ENCODE measurements at places on chromosomes 4 and X.
A peak's percentile ranks its signal among the peaks of the same experiment; 100 is the strongest.

DNA sequence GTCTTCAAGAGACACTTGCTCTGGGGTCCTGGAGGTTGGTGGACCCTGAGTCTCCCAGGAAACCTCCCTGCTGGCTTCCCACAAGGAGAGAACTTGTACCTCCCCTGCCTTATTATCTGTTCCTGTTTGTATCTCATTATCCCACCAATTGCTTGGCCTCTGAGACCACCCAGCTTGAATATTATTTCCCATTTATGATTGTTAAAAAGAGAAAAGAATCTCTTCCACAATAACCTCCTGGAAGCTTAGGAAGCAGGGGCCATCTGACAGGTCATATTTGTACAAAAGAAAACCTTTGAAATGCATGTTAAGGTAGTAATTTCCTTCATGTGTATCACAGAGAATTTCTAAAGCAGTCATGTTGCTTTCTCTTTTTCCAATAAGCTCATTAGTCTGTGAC lies 239.5 kb downstream of the FBXW7 start:
- no peak for DNase-seq

DNA sequence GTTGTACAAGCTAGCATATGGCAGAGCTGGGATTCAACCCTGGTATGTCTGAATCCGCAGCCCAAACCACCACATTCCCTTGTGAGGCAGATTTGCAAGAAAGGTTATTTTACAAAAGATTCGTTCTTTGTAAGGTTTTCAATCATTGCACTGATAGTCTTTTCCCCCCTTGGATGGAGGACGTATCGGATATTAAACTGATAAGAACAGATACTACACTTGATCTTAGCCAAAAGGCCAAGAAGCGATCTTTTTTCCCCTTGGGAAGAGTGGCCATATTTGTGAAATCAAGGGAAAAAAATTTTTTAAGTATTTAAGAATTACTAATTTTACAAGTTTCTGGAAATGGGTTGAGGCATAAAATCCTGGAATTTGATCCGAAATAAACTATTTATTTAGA lies 34.4 kb upstream of the MSMO1 start:
- DNase-seq, result no peak

DNA sequence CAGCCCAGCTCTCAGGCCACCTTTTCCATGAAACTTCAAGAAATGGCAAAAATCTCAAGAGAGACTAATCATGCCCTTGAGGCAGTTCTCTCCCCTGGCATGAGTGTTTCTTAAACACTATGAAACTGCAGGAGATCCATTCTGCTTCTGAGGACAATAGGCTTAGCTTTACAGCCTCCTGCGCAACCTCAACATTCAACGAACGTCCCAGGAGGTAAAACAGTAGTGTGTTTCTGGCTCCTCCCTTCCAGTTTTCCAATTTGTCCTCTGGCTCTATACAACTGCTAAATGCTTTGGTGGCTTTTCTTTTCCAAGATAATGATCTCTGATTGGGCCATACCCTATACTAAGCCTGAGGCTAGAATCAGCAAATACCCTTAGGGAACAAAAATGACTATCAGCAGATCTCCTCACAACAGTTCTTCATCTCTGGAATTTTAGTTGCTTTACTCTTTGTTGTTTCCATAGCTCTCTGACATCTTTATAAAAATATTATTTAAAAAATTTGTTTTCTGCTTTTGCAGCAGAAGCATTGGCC lies 87.0 kb upstream of the FAT1 start:
- DNase-seq, result no peak

- no peak for DNase-seq
These were observed 71.0 kb downstream of the AFF1 start for GRCh38 chr4:87005690-87006425.

DNA sequence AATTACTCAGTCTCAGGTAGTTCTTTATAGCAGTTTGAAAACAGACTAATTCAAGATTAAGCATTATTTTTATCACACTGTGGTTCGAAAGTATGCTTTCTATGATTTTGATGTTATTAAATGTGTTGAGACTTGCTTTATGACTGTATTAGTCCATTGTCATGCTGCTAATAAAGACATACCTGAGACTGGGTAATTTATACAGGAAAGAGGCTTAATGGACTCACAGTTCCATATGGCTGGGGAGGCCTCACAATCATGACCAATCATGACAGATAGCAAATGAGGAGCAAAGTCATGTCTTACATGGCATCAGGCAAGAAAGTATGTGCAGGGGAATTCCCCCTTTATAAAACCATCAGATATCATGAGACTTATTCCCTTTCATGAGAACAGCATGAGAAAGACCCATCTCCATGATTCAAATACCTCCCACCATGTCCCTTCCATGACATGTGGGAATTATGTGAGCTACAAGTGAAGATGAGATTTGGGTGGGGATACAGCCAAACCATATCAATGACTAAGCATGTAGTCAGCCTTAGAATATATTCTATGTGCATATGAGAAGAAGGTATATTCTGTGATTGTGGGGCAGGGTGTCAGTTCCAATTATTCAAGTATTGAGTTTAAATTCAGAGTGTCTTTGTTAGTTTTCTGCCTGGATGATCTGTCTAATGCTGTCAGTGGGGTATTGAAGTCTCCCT lies 44.6 kb upstream of the UGT2A1 start:
- DNase-seq, result no peak

DNA sequence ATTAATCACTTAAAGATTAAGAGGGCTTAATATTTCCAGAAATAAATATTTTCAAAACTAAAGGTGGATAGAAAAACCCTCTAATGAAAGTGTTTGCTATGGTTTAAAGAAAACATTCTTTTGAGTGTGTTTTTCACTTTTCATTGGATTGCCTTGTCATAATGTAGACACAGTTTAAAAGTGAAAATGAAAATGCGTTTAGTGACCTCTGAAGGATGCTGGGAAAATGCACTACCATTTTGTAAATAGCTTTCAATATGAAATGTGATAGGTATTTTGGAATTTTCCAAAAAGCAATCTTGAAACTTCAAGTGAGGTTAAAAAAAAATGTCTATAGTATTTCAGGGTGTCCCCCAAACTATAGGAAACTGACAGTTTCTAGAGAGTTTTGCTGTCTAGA lies 642.2 kb downstream of the C4orf33 start:
- no peak for DNase-seq

- peak; percentile 46 for DNase-seq
These were observed 152.8 kb downstream of the ADGRA3 start for GRCh38 chr4:22363036-22363435.

DNA sequence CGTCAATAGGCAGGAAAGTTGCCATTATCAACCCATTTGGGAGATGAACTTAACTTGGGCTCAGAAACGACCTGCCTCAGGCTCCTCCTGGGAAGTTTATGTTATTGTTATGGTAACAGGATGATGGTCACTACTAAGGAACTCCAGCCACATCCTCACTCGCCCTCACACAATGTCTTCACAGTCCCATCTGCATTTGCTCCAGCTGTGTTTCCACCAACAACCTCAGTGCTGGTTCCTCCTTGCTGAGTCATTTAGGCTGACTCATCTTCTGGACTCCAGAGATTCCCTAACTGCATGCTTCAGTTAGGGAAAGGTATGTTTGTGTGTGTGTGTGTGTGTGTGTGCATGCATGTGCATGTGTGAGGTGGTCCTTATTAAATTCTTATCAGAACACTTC lies 293.4 kb upstream of the BOD1L1 start:
- DNase-seq, result peak; percentile 98

- no peak for DNase-seq
These were observed 9.3 kb downstream of the SORCS2 start for GRCh38 chr4:7201420-7202305.

DNA sequence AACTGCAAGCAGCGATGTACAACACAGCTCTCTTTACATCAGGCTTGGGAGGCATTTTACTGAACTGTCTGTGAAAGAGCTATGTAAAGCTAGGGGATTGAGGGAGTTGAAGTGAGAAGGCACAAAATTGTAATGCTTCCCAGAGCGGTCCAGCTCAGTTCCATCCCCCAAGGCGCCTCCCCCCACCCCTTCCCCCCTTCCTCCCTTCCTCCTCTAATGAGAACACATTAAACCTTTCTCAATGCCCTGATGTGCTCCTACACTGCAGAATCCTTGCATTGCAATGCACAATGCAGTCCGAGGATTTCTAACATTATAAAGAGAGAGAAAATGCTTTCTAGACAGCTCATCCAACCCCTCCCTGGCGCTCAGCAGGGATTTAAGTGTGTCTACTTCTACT lies 73.9 kb downstream of the CXXC4 start:
- no peak for DNase-seq

- no peak for DNase-seq
These were observed 579.2 kb downstream of the BCOR start for GRCh38 chrX:39518476-39519029.

- no peak for DNase-seq
These were observed 20.0 kb upstream of the EFNB1 start for GRCh38 chrX:68808686-68809357.

- DNase-seq, result no peak
These were observed 19.0 kb upstream of the PDE5A start for GRCh38 chr4:119647558-119647957.

- peak; percentile 69 for DNase-seq
These were observed 287.6 kb downstream of the ARHGAP24 start for GRCh38 chr4:85762529-85762871.

- no peak for DNase-seq
These were observed 180.5 kb downstream of the PPP1R2C start for GRCh38 chrX:42597481-42597880.

DNA sequence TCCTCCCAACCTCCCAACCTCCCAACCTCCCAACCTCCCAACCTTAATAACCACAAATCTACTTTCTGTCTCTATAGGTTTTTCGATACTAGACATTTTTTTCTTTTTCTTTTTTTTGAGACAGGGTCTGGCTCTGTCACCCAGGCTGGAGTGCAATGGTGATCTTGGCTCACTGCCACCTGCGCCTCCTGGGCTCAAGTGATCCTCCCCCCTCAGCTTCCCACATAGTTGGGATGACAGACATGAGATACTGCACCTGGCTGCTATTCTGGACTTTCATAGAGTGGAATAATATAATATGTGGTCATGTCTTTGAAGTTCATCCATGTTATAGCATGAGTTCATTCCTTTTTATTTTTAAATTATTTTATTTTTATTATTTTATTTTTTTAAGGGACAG lies 39.5 kb upstream of the ZFX start:
- no peak for DNase-seq

- DNase-seq, result no peak
These were observed 686.0 kb downstream of the PDHA2 start for GRCh38 chr4:96525898-96526297.

GRCh38 chr4:156766846-156767245 lies 204.8 kb downstream of the PDGFC start:
- no peak for DNase-seq

DNA sequence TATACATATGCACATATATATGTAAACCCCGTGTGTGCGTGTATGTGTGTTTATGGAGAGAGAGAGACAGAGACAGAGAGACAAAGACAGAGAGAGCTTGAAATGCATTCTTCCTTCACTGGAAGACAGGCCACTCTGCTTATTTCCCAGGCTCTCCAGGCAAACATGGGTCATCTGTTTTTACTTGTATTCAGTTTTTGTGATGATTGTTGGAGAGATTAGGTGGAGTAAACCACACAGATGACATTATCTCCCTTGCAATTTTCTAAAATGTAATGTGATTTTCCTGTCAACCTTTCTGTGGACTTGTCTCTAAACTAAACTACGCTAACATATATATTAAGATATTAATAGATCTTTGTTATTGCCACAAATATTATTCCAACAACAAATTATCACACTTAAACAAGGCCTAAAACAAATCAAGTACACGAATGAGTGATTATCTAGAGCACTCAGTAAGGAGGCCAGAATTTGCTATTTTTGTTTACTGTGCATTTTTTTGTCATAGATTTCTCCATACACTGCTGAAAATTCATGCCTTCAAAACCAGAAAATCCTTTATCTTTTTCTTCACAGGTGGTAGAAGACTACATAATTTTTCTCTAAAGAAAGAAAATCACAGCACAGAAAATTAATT lies 251.8 kb upstream of the SLIT2 start:
- DNase-seq, result no peak

GRCh38 chr4:185782523-185782922 lies 29.5 kb downstream of the SORBS2 start:
- DNase-seq, result no peak

DNA sequence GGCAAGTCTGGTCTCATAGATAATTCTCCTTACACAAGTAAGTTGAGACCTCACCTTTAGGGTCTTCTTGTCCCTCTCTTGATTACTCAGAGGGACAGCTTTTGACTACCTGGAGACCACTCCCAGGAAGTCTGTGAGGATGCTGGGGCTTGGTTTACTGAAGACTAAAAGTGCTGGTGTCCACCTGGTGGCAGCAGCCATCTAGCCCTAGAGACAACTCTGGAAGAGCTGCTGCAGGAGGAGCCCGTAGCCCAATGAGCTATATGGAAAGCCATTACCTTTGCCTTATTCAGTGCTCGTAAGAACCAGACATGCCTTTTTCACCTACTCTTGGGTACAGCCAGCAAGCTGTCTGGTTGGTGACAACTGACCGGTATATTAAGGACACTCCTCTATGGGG lies 7.3 kb downstream of the FGFBP2 start:
- DNase-seq, result no peak

GRCh38 chrX:40192196-40192595 lies 94.4 kb upstream of the BCOR start:
- DNase-seq, result no peak

- peak; percentile 37 for DNase-seq
These were observed 72.6 kb upstream of the SLC4A4 start for GRCh38 chr4:71266090-71266794.

- DNase-seq, result peak; percentile 67
These were observed 29.8 kb upstream of the H2AZ1 start for GRCh38 chr4:99979872-99980271.

DNA sequence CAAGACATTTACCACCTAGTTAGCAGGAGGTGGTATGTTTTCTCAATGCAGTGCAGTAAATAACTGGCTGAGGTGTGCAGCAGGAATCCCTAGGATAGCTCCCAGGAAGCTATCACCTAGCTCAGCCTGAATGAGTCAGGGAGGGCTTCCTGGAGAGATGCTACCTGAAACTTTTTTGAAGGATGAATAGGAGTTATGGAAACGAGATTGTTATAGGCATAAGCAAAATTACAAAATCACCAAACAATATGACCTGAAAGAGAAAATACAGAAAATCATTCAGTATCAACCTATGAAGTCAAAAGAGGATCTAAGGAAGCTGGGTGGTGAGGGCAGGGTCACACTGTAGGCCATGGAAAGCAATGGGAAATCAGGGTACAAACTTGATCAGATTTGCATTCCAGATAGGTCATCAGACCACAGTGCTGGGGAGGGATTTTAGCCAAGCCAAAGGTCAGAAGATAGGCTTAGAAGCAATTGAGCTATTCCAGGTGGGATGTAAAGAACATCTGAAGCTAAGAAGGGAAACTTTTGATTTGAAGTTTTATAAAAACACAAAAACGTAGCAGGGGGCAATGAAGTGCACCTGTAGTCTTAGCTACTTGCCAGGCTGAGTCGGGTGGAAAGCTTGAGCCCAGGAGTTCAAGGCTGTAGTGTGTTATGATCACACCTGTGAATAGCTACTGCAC lies 11.3 kb downstream of the AREG start:
- DNase-seq, result no peak

- no peak for DNase-seq
These were observed 15.1 kb upstream of the ABLIM2 start for GRCh38 chr4:8173492-8174242.

- no peak for DNase-seq
These were observed 20.2 kb downstream of the ITGB1BP2 start for GRCh38 chrX:71321731-71322130.

Data from HS-5 (cell line).